ENCODE measurements at places on chromosomes 11 and 22. TPM values are rescaled to one million over a fixed set of nuclear protein-coding genes. Genes with fewer than 3 reads are reported as not detected.

Gene ACRV1
- total RNA-seq: not detected

DNA sequence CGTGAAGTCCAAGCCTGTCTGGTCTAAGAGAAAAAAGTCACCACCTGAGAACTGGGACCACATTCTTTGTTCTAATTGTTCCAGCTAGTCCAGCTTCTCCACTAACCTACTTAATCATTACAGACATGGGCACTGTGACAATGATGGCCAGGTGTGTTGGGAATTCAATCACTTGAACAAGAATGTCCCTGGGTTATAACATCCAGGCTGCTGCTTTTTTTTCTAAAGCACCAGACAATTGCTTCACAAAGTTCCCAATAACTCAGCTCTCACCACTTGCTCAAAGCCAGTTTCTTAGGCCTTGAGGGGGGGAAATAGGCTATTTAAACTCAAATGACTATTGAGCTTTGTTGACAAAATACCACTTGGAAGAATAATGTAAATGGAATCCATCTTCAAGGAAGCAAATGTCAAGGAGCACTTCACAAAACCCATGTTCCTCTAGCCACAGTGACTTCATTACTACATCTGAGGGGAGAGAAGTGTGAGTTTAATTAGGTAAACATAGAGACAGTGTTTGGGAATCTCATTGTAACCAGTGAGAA, 80.3 kb downstream of the ME3 start:
- no peak for DNase-seq

DNA sequence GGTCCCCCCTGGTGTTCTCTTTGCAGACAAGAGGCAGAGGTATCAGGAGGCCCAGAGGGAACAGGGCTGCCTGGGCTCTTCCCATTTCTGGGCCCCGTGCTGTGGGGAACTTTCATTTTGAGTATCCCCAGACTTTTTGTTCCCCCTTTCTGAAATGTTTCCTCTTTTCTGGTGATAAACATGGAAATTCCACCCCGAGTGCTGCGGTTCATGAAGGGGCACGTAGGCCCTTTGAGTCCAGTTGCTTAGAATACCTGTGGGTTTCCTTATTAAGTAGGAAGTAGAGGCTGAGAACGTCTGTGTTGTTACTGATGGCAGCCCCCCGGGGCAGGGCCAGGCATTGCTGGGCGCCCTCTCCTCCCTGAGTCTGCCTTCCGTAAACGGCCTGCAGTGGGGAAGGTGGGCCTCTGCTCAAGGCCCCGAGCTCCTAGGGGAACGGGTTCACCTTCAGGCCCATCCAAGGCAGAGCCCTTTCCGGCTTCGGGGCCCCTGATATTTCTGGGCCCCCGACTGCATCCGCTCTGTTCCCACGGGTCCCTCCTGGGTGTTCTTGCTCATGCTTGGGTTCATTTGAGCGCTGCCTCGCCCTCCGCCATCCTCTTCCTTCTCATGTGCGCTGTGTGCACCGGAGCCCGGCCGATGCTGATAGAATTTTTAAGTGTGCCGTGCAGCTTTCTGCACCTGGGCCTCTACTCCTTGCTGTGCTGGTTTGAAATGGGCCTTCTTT, 12.0 kb downstream of the TBC1D22A start:
- DNase-seq: peak; percentile 48

DNA sequence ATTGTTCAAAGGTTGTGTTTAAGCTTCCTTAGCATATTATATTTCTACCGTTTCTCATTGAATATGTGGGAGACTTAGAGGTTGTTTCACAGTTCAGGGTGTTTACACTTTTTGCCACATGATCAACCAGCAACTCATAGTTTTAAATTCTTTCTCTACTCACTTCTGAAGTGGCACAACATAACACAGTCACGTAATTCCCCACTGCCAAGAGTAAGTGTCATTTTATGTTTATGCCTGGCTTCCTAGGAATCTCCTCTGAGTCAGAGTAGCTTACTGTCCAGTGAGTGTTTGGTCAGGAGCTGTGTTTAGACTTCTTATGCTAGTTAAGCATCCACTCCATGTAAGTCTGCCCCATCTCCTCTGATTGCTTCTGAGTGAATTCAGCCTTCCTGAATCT, 520.8 kb upstream of the KIRREL3 start:
- no peak for DNase-seq
